Activated CD4-positive, alpha-beta T cell treated with anti-CD3 and anti-CD28 coated beads for 24 hours (primary cell): ENCODE measurements at places on chromosomes 3 and 15.

DNA sequence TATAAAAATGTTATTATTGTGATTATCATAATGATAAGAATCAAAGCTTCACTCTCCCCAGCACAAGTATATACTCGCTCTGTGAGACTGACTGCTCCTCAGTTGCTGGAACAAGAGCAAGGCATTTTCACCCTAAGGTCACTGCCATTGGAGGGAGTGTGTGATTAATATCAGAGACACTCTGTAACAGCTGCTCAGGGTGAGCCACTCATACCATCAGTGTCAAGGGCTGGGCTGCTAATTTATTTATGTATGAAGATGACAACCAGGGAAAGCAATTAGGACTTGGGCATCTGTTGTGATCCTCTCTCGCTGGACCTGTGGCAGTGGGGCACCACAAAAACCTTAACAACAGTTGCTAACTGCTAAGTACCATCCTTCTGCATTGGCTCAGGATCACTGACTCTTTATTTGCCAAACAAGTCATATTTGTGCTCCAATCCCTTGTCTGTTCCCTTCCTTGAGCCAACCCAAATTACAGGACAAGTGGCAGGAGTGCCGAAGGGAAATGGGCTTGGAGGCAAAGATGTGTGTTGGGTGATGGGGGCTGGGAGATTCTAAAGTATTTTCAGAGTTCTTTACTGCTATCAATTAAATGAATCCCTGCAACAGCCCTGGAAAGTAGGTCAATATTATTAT is 297.5 kb upstream of the STT3B start:
- DNase-seq, result no peak

DNA sequence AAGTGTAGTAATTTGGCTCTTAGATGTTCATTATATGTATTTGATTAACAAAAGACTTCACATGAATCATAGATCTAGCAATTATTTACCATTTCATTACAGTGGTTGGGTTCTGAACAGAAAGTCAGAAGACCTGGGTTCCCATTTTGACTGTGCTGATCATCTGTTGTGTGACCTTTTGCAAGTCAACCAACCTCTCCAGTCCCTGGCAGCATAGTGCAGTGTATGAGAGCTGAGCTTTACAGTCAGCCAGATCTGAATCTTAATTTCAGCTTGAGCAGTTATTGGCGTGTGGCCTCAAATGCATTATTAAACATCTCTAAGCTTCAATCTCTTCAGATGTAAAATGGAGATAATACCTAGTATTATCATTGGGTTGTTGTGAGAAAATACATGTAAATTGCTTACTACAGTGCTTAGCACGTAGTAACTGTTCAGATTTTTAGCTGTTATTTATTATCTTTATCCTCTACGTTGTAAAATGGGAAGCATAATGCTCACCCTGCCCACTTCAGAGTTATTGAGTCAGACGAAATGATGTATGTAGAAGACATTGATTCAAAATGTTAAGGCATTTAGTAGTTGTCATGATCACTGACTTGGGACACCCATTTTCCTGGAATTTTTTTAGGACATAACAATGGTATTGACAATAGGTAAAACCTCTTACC is 104.0 kb downstream of the KLHL25 start:
- no peak for DNase-seq

- no peak for DNase-seq
Observed at GRCh38 chr3:119759962-119760361, 21.9 kb upstream of the NR1I2 start.

GRCh38 chr15:57152666-57153539 is 223.4 kb upstream of the CGNL1 start:
- no peak for DNase-seq

- DNase-seq, result no peak
Observed at GRCh38 chr3:149494022-149494758, 19.7 kb downstream of the TM4SF4 start.

DNA sequence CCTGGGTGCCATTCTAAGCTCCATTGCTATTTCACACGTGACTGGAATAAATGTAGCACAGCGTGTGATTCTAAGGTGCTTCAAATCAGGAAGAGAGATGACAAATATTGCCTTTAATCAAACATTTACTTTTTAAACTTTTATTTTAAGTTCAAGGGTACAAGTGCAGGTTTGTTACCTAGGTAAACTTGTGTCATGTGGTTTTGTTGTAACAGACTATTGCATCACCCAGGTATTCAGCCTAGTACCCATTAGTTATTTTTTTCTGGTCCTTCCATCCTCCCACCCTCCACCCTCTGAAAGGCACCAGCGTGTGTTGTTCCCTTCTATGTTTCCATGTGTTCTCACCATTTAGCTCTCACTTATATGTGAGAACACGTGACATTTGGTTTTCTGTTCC is 510.8 kb downstream of the PLOD2 start:
- no peak for DNase-seq

GRCh38 chr3:189260556-189261493 is 89.1 kb downstream of the TPRG1 start:
- no peak for DNase-seq

DNA sequence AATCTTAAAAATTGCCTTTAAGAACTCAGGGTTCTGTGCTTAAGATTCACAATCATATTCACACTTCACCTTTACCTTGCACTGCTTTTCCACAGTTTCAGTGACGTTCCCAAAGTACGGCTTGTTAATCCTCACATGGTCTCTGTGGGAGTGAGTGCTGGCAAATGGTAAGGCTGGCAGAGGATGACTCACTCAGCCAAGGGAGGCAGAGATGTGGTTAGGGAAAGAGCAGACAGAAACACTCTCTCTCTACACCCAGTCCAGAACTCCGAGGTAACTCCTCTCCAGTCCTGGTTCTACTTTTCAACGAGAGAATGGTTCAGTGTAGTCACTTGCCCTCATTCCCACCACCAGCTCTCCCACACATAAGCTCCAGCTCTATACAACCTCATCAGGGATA is 33.1 kb downstream of the RASGRP1 start:
- DNase-seq, result no peak

DNA sequence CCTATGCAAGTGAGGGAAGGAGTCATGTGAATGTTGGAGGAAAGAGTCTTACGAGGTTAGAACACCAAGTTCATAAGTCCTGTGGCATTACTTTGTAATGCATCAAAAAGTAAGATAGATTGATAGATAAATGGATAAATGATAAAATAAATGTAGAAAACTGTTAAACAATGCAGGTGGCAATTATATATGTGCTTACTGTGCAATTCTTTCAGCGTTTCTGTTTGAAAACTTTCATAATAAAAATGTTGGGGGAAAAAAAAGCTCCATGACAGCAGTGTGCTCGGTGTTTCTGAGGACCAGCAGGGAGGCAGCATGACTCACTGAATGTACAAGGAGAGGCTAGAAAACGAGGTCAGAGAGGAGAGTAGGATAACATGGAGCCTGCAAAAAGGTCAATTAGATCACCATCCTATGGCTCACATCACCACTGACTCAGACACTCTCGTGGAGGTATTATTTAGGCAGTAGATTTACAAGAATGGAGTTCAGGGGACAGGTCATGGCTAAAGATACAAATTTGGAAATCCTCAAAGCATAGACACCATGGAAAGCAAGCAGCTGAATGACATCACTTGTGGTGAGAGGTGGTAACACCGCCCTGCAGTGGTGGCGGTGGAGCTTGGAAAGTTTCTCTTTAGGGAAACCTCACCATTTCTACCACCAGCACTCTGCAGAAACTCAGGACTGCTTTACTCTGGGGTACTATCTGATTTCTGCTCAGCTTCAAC is 219.8 kb downstream of the CTNNB1 start:
- DNase-seq, result no peak

- no peak for DNase-seq
Observed at GRCh38 chr3:110799271-110799670, 272.3 kb upstream of the NECTIN3 start.

GRCh38 chr3:141915766-141916165 is 39.3 kb downstream of the ATP1B3 start:
- DNase-seq, result no peak

DNA sequence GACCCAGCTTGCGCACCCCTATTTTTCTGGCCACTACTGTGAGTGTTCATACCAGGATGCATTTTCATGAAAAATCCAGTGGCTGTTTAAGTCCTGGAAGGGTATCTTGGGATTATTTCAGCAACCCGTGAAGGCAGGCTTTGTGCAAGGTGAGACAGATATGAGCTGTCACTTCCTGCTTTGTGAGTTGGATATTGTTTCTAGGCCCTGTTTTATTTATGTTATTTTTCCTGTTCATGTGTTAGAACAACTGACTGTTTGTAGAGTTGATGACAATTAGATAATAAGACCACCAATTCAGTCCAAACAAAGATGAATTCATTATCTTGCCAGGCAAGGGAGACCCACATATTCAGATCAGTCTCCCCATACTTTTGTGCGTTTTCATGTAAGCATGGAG is 42.5 kb downstream of the ZBTB38 start:
- no peak for DNase-seq

GRCh38 chr15:45118131-45118588 is 4.0 kb downstream of the DUOXA2 start:
- DNase-seq, result peak; percentile 82

DNA sequence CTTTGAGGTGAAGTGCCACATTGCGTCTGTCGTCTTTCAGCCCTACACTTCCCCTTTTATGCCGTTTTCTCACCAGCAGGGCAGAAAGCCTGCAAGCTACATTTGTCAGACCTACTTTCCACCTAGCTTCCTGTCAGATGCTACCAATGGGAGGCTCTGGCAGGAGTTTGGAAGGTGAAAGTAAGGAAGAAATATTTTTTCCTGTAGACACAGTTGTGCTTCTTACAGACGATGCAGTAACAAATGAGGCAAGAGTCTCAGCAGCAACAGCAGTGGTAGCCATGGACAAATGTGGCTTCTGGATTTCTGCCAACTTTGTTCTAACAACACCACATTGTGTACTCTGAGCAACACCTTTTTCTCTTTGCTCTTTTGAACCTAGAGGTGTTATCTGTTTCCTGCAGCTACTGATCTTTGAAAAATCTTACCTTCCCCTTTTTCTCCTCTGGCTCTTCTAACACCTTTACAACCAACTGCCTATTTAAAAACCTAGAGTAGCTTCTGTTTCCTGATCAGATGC is 70.6 kb upstream of the STT3B start:
- no peak for DNase-seq

GRCh38 chr3:36714343-36715086 is 49.8 kb downstream of the DCLK3 start:
- DNase-seq, result no peak

GRCh38 chr3:134212967-134213665 is 37.5 kb downstream of the RYK start:
- peak; percentile 92 for DNase-seq

- no peak for DNase-seq
Observed at GRCh38 chr3:171878461-171879225, 35.5 kb downstream of the TMEM212 start.

DNA sequence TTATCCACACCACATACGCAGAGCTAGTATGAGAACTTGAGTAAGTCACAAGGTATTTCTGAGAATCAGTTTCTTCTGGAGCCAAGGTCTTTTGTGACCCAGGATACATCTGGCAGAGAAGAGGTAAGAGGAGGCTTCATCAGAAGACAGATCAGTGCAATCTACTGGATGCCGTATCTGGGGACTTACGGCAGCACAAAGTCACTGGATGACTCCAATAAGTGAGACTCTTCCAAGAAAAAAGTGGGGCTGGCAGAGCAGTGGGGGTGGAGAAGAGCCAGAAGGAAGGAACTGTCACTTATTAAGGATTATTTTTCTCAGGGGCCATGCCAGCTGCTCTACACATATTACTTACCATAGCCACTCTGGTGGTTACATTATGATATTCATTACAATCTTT is 31.6 kb upstream of the UBXN7 start:
- no peak for DNase-seq

DNA sequence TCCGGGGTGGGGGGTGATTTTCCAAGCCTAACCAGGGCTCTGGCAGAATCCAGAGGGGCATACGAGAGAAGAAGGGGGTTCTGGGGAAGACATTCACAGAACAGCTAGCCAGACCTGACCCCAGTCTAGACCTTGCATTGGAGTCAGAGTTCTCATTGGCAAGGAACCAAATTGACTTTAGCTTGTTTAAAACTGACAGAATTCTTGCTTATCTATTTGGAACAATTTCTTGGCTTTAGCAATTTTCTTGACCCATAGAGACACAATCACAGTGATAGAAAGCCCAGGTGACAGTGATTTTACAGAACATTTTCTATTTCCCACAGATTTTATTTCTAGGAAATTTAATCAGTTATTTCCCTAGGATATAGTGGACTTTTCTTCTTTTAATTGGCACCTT is 23.6 kb upstream of the ATP11B start:
- DNase-seq, result no peak

DNA sequence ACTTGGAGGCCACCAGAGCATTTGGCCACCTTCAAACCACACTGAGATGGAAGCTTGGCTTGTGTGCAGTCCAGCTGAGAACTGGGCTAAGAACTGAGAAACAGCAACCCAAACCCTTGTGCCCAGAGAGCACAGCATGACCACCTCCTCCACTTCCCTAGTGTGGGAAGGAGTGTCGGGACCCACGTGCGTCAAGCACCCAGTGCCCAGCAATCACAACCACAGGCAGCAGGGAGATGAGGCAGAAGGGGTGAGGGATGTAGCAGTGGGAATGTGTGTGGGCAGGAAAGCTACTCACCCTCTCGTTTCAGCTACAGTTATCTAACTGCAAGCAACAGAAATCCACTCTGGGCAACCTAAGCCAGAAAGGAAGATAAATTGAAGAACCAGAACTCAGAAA is 25.0 kb upstream of the RFTN1 start:
- no peak for DNase-seq

DNA sequence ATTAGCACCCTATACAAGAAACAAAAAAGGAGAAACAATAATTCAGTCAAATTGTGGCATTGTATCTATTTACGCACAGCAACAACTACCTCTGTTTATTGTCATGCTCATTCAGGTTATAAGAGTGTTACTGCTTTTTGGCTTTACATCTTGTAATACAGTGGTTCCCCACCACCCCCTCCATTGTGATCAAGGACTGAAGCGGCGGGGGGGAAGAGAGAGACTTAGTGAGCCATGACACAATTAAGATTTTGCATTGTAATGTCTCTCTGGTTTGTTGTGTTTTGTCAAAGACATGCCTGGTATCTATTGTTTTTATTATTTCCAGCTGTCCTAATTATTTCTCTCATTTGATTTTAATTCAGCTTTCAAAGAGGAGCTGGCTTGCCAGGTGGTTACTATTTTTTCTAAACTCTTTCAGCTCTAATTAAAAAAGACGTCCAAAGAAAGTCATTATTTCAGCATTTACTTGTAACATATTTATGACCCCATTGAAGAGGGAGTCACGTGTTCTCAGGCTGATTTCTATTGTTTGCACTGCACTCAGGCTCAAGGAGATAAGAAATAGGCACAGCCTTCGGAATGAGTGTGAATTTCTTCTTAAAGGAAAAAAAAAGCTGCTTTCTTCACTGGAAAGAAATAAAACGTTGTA is 234.4 kb upstream of the TBL1XR1 start:
- DNase-seq, result no peak

- no peak for DNase-seq
Observed at GRCh38 chr15:89359471-89360293, 25.1 kb upstream of the POLG start.

GRCh38 chr3:177948716-177949425 is 587.4 kb upstream of the KCNMB2 start:
- no peak for DNase-seq
